ENCODE measurements at places on chromosomes 1 and 21.

GRCh38 chr1:59156526-59157199, 140.2 kb upstream of the FGGY start:
- DNase-seq, result no peak

- DNase-seq, result no peak
These were observed 15.9 kb downstream of the LRRC8B start for GRCh38 chr1:89540406-89540970.

DNA sequence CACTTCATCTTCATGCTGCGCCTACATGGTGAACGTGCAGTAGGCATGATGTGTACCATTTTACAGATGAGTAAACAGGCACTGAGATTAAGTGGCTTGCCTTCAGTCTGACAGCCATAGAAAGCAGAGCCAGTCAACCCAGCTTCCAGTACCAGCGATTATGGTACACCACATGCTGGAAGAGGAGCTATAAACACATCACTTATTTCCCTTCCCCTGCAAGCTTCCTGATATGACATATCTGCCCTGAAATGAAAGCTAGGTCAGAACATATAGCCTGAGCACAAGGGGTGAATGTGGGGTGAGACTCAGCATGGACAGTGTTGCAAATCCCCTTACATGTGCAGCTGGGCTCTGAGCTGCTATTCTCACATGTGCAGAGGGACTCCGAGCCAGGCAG, 33.8 kb upstream of the IL20 start:
- no peak for DNase-seq

DNA sequence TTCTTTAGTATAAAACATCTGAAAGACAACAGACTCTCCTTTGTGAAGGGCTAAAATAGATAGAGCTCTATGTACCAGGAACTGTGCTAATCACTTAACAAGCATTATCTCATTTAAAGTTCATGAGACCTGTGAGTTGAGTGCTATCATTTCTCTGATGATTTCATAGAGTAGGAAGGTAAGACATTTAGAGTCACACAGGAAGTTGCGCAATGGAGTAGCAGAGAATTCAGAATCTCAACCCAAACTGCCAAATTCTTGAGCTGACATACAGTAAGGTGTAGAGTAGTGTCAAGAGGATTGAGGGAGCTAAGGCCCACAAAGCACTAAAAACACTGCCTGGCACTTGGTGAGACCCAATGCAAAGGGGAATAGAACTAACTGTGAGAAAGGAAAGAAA, 384.3 kb downstream of the NTNG1 start:
- DNase-seq, result no peak

DNA sequence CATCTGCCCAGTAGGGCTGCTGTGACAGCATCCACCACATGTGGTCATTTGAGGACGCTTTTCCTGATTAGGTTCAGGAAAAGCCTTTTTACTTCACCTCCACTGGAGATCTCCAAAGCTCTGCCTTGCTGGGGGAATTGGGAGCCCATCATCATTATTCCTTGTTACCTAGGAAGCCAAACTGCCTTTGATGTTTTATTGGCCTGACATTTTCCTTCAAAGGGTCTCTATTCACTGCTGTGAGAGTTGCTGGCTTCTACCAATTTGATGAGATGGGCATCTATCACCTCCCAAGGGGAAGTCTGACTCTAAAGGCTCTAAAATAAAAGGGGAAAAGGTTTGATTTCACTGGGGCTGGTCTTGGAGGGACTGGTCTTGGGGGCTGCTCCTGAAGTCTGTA, 678.6 kb downstream of the PTPRU start:
- no peak for DNase-seq

GRCh38 chr1:41328780-41329640, 32.2 kb upstream of the FOXO6 start:
- DNase-seq, result no peak

DNA sequence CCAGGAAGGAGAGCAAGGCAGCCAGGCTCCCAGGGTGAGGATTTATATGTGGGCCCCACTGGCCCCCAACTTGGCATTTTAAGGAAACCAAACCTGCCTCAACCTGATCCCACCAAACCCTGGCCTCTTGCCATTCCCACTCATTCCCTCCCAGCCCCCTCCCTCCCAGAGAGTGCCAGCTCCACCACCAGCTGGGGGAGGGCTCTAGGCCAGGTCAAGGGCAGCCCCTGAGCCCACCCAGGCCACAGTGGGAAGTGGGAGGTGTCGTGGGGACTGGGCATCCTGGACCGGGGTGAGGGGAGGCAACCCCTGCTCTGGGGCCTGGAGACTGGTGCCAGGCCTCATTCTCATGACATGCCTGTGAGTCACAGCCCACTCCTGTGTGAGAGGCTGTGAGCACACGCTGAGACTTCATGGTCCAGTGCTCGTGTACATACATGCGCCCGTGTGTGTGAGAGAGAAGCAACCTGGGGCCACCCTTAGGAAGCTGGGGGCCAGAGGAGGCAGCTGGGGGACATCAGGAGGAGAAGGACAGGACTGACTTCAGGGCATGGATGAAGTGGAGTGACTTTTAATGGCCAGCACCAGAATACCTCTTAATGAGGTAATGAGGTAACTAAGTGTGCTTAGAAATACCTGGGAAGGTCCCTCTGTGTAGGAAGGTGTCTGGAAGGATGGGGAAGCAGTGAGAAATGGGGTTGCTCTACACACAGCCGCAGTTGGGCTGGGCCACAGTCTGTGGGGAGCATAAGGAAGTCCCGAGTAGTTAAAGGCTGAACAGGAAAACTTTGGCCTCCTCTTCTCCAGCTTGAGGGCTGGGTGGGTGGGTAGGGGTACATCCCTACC, at the start of gene S100A2:
Gene S100A2, minus strand, starts transcription at position 316 of the 846 bp plus-strand sequence. CDS start 1,967 bp downstream, outside the sequence.
- DNase-seq, result peak; percentile 66

GRCh38 chr1:119805247-119805646, 6.0 kb downstream of the REG4 start:
- no peak for DNase-seq

- no peak for DNase-seq
These were observed 13.7 kb upstream of the BRINP3 start for GRCh38 chr1:190491404-190491803.

DNA sequence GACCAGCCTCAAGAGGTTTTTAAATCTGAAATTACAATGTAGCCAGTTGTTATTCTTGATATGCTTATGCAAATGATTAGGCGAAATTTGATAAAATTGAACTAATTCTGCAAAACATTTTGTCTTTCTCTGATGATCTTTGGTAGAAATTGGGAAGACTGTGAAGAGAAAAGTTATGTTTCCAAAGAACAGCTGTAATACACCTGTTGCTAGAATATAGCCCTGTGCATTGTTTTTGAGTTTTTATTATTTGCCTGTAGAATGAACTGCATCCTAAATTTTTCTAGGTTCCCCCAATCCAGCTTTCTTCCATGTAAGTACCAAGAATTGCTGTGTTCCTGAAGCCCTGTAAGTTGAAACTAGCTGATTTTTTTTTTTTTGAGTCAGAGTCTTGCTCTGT, 81.5 kb upstream of the RHOU start:
- no peak for DNase-seq

- DNase-seq, result no peak
These were observed 100.5 kb downstream of the GIPC2 start for GRCh38 chr1:78146205-78146771.

- no peak for DNase-seq
These were observed 285.3 kb downstream of the CAMTA1 start for GRCh38 chr1:7070389-7071029.

- no peak for DNase-seq
These were observed 508.6 kb downstream of the RWDD3 start for GRCh38 chr1:95742591-95743089.

GRCh38 chr1:58874342-58874741, 90.5 kb upstream of the JUN start:
- DNase-seq, result no peak

DNA sequence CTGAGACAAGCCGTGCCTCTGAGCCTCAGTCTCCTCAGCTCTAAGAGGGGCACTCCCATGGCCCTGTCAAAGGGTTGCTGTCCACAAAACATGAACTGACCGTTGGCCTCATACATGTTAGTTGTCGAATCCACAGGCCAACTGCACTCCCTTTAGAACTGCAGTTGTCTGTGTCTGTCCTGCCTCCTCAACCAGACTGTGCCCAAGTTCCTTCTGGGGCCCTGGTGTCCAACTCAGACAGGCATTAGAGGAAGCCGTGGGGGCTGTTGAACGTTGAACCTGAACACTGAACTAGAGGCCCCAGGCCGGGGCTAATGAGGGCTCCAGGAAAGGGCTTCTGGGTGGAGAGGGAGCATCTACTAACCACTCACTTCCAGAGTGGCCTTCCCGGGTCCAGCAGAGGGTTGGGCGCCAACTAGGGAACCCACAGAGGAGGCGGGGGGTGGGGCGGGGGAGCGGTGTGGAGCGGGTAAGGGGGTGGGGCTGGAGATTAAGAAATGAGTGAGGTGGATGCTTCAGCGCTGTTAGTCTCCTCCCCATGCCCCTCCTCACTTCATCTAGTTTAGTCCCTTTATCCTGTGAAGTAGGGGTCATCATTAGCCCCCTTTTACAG, at the start of gene RAB42:
Gene RAB42, plus strand, starts transcription at position 558 of the 613 bp plus-strand sequence. CDS start 247 bp downstream, outside the sequence.
- DNase-seq, result peak; percentile 18

- no peak for DNase-seq
These were observed 5.3 kb upstream of the SLC37A1 start for GRCh38 chr21:42508371-42508770.

Measured in right kidney (tissue), 9 donors.